Effector CD4-positive, alpha-beta T cell (primary cell): ENCODE measurements at places on chromosomes 16 and 17.

DNA sequence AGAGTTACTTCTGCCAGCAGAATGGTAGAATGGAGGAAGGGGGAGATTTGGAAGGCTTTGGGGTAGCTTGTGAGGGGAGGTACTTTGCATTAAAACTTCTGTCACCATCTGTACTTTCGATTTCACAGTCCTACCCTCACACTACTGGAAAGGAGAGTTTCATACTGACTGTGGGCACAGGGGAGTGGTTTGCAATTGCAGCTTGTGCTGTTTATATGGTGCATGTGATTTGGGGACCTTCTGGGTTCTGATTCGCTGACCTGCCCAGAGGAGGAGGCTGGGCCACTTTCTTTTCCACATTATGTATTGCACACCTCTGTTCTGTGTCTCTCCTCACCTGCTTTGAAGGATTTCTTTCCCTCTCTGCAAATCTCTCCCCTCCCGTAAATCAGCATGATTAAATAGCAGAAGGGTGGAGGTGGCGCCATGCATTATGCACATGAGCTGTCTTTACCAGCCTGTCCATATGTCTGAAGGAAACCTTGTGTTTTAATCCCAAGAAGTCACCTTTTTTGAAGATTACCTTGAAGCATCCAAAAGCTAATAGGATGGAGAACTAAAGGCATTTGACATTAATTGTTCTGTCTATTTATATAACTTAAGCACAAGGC is 90.9 kb downstream of the RBFOX1 start:
- no peak for DNase-seq

DNA sequence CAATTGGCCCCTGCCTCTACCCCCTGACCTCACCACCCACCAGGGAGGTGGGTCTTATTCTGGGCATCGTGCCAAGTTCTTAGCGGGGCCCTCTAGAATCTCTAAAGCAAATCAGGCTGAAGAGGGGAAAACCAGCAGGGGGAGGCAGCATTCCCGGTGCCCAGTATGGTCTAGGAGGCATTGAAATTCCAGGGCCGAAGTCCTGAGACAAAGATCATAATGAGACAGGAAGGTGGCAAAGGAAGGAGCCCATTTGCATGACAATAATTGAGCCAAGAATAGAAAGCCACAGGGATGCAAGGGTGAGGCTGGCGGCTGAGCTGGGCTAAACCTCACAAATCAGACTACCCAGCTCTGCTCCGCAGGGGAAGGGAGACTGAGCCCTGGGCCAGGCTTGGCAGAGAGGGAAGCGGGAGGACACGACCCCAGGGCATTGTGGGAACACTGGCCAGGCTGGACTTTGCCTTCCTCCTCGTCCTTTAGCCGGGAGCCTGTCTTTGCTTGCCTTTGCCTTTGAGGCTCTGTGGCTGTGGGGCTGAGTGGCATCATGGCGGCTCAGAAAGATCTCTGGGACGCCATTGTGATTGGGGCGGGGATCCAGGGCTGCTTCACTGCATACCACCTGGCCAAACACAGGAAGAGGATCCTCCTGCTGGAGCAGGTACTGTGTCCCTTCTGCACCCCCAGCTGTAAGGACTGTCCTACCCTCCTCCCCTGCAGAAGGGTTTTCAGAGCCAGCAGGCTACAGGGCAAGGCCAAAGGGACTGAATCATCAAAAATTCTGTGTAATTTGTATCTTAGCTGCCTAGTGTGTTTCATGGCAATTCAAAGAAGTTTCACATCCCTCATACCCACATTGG is at the start of gene PIPOX:
TSS of gene PIPOX (plus strand) at position 463 of the 860 bp plus-strand sequence. CDS start at position 548, 85 bp downstream.
- no peak for DNase-seq

DNA sequence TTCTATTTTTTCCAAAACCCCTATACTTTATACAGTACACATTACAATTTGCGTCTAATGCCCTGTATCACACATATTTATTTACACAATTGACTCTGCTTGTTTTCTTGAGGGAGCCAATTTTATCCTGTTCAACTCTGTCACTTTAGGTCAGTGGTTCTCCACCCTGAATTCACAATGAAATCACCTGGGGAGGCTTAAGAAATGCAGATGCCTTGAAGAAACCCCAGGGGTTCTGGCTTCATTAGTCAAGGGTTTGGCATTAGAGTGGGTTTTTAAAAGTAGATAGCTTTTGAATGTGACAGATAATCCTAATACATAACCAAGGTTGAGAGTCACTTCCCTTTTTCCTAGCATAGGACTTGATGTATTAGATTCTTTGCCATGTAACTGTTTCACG is 398.6 kb upstream of the ERCC4 start:
- DNase-seq, result no peak

GRCh38 chr17:17682737-17683680 is 1.8 kb downstream of the RAI1 start:
- peak; percentile 62 for DNase-seq

GRCh38 chr17:57926723-57927047 is 28.5 kb downstream of the CUEDC1 start:
- DNase-seq, result no peak

- no peak for DNase-seq
Observed at GRCh38 chr17:57288773-57289121, 32.4 kb downstream of the MSI2 start.

DNA sequence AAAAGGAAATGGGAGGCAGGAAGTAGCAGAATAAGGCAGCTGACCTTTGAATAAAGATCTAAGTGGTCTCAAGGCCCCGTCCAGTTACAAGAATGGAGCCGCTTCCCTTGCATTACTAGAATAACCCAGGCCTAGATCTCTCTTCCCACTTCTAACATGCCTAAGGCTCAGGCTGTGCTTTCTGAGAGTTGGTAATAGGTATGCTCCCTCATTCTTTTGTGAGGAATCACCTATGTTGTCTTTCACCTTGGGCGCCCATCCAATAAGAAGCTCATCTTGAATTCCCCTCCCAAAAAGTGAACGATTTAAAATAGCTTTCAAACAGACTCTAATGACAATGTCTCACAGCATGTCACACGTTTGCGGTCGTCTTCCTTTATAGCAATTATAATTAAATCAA is 101.2 kb downstream of the KCNJ2 start:
- DNase-seq, result no peak

DNA sequence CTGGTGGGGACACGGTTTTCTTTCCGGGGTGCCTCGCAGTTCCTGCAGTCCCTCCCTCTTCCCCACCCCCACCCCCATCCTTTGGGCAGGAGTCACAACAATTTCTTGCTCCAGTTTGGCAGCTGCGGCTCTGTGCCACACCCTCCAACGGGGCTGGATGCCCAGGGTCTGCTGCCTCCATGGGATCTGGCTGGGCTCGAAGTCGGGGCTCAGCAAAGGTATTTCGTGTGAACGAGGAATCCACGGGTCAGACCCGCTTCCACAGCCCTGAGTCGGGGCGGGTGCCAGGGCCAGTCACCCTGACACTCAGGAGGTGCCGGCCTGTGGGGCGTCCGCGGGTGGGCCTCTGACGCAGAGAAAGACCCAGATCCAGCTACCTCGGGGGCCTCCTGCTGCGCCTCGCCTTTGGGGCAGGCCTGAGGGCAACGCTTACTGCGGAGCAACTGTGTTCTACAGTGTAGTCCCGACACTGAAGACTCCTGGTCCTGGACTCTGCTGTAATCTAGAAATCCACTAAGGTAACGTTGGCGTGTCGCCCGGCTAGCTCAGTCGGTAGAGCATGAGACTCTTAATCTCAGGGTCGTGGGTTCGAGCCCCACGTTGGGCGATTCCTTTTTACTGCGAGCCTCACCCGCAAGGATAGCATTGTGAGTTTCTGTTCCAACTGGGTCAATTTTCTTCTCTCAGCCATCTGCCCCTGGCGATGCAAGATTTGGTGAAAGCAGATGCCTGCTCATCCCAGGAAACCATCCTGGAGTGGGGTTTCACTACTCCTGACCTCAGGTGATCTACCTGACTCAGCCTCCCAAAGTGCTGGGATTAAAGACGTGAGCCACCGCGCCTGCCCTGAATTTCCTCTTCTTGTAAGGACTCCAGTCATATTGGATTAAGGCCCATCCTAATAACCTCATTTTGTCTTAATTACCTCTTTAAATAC is 12.6 kb upstream of the OR1F1 start:
- DNase-seq, result no peak

GRCh38 chr17:11503308-11504035 is 94.8 kb upstream of the DNAH9 start:
- DNase-seq, result no peak

GRCh38 chr17:58679263-58680037 is 12.4 kb downstream of the TEX14 start:
- no peak for DNase-seq

- DNase-seq, result no peak
Observed at GRCh38 chr16:81450783-81451491, 6.3 kb downstream of the CMIP start.

DNA sequence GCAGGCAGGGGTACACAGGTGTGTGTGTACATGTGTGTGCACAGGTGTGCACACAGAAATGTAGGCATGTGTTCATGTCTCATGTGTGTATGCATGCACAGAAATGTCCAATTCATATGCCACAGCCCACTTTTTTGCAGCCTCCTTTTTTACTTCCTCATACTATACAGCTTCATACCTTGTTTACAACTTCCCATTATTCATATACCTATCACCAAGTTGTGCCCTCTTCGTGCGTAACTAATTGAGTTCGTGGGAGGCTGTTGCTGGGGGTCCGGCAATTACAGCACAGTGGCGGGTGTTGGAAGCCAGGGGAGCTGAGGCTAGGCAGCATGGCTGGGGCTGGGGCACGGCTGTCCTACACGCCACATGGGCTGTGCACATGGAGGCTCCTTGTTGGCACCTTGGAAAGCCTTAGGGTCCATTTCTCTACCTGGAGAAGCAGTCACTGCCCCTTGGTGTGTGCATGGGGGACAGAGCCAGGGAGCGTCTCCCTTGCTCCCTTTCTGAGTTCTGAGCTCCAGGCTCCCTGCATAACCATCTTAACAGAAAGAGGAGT is 266.7 kb downstream of the ENGASE start:
- DNase-seq, result no peak

DNA sequence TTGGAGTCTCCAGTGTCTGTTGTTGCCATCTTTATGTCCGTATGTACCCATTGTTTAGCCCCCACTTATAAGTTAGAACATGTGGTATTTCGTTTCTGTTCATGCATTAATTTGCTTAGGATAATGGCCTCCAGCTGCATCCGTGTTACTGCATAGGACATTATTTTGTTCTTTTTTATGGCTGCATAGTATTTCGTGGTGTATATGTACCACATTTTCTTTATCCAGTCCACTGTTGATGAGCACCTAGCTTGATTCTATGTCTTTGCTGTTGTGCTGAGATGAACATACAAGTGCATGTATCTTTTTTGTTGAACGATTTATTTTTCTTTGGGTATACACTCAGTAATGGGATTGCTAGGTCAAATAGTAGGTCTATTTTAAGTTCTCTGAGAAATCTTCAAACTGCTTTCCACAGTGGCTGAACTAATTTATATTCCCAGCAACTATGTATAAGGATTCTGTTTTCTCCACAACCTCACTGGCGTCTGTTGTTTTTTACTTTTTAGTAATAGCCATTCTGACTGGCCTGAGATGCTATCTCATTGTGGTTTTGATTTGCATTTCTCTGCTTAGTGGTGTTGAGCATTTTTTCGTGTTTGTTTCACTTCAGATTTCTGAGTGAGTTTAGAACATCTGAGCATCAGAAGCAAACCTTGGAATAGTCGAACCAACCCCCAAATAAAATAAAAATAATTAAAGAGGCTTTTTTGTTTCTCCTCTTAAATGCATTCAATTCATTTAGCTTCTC is 304.7 kb downstream of the ZFHX3 start:
- DNase-seq, result no peak

GRCh38 chr17:6455321-6455705 is 11.1 kb downstream of the PIMREG start:
- DNase-seq, result no peak

DNA sequence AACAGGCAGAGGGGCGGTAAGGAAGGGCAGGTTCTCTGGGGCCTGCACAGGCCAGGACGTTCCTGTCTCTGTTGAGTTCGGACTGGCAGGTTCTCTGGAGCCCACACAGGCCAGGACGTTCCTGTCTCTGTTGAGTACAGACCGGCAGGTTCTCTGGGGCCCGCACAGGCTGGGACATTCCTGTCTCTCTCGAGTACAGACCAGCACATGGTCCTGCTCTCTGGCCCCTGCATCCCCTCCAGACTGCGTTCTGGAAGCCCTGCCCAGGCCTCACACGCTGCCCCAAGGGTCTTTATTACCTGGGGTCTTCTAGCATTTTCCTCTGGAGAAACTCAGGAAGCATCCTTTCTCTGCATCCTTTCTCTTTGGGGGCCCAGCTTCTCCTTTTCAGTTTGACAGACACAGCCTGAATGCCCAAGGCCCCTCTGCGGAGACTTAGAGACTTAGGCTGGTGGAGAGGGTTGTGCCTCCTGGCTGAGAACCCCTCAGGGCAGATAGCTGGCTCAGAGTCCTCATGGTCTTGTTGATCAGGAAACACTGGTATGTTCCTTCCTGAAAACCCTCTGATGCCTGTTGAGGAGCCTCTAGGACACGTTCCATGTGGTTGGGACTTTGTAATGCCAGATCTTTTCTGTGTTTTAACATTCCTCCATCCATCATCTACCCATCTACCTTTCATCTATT is 18.0 kb upstream of the GSE1 start:
- no peak for DNase-seq

GRCh38 chr16:72284042-72284789 is 112.3 kb upstream of the PMFBP1 start:
- no peak for DNase-seq

- DNase-seq, result no peak
Observed at GRCh38 chr17:44318077-44318892, 6.3 kb downstream of the SLC25A39 start.

DNA sequence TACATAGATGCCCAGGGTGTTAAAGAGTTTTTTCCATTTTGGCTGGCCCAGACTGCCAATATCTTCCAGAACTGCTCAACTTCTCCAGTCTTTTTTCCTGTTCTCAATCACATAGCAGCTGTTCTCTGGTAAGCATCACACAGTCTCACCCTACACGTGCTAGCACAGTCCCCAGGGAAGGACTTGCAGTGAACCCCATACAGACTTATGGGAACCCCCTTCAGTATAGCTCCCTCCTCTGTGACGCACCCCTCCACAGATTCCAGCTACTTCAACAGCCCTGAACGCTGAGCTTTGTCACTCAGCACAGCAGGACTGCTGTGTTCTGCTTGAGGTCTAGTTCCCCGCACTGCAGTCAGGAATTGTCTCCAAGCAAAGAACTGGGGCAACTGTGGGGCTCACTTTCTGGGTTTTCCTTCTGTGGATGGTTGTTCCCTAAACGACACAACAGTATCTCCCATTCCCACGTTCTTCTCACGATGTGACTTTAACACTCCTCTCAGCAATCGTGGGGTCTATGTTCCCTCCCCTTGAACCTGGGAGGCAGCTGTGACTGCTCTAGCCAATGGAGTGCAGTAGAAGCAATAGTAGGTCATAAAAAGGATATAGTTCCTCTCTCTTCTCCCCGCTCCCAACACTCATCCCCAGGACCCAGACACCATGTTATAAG is 3.6 kb downstream of the MMP28 start:
- DNase-seq, result no peak

- DNase-seq, result no peak
Observed at GRCh38 chr17:63978272-63979200, 5.8 kb upstream of the SCN4A start.
